Psoas muscle (tissue), 8 donors: ENCODE measurements at places on chromosomes 2 and 18. TPM values are rescaled to one million over a fixed set of nuclear protein-coding genes. Genes with fewer than 3 reads are reported as not detected.

NYAP2 gene
- total RNA-seq, result 3.9 TPM

GRCh38 chr18:28767201-28767600 is 590.3 kb upstream of the CDH2 start:
- no peaks in the 10 kb centered on the region for H3K36me3 ChIP-seq
- H3K27ac ChIP-seq, result no peak overlapping the region
- H3K4me3 ChIP-seq, result no peak overlapping the region
- no peaks in the 10 kb centered on the region for H3K4me1 ChIP-seq

GRCh38 chr18:62745089-62745751 is 29.9 kb downstream of the PHLPP1 start:
- H3K4me1 ChIP-seq, result no peaks in the 10 kb centered on the region
- H3K27me3 ChIP-seq, result no peaks in the 10 kb centered on the region
- H3K36me3 ChIP-seq, result no peaks in the 10 kb centered on the region
- no peak overlapping the region for H3K4me3 ChIP-seq

DNA sequence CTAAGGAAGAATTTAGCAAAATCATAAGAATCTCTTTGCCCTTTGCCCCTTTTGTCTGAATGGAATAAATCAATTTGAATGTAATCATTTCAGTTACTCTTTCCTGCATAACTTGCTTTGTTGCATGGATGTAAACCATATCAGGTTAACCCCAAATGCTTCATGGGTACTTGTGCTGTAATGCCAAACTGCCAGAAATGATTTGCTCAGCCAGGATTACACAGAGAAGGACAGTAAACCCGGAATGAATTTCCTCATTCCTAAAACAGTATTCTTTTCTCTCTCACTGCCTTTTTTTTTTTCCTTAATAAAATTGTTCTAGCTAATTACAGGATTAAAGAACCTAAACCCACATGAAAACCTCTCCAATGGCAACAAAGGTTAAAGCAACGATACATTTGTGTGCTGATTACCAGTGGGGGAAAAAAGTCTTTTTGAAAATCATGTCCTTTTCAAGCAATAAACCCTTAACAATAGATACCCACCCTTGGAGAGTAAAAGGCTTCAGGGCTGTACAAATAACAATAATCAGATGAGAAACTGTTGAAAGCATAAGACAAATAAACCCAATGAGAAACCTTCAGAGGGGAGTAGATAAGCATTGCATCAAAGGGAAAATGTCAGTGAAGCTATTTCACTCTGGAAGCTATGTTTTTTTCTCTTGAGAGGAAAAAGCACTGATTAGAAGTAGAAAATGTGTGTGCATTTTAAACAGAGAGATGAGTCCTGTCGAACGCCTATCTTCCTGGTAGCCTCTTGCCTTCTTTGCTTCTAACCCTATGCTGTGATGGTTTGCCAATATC is 275.3 kb downstream of the CDH2 start:
- no peaks in the 10 kb centered on the region for H3K36me3 ChIP-seq
- no peak overlapping the region for H3K27ac ChIP-seq

- H3K4me1 ChIP-seq, result peaks cover 6% of the 10 kb centered on the region
- DNase-seq, result no peak
- no peaks in the 10 kb centered on the region for H3K27me3 ChIP-seq
- H3K36me3 ChIP-seq, result no peaks in the 10 kb centered on the region
- no peak overlapping the region for H3K4me3 ChIP-seq
Measured at GRCh38 chr18:6885006-6885481, 155.5 kb downstream of the ARHGAP28 start.
